ENCODE measurements at places on chromosomes 16 and 17.

- DNase-seq: no peak
Measured at GRCh38 chr17:73874008-73874720, 229.9 kb upstream of the SDK2 start.

DNA sequence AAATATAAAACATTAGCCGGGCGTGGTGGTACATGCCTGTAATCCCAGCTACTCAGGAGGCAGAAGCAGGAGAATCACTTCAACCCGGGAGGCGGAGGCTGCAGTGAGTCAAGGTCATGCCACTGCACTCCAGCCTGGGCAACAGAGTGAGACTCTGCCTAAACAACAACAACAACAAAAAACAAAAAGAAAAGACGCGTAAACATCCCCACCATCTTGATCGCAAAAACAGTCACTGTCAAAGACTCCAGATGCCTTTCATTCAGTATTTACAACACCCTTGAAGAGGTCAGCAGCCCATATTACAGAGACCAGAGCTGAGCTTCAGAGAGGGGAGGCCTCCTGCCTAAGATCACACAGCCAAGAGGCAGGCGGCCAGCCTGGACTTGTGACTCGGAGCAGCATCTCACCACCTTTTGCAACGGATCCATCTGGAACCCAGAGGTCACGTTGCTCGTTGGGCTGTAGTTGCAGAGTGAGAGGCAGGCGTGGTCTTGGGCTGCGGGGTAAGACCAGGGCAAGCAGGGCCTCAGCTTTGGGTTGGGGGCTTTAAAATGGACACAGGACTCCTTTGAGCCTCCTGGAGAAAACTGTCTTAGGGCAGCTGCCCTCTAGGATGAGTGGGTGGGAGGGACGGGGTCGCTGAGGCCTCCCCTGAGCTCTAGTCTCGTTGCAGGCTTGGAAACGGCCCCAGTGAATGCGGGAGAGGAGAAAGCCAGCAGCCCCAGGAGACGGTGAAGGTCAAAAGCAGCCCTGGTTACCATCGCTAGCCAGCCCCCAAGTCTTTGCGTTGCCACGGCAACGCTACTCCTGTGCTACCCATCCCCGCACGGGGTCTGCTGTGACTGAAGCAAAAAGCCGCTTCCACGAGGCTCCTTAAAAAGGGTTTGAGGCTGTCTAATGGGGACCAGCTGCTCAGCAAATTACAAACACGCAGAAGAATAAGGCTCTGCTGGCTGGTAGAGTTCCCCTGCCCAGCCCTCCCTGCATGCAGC lies 26.1 kb downstream of the LGALS3BP start:
- no peak for DNase-seq

GRCh38 chr16:64019339-64019738 lies 1102.5 kb downstream of the CDH11 start:
- DNase-seq: no peak

DNA sequence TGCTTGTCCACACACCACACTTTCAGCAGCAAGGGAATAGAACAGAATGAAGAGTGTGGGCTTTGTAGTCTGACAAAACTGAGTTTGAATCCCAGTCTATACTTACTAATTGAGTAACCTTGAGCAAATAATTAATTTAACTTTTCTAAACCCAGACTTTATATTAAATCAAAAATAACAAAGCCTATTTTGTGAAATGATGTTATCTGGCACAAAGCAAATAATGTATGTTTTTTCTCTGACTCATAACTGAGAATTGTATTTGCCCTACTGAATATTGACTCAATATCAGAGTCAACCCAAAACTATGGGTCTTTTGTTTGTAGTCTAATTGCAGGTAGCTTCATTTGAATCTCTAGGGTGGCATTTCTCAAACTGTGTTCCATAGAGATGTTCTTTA lies 77.9 kb upstream of the TANC2 start:
- DNase-seq: no peak

GRCh38 chr16:716200-716568 lies 1.3 kb downstream of the METRN start:
- DNase-seq: no peak

DNA sequence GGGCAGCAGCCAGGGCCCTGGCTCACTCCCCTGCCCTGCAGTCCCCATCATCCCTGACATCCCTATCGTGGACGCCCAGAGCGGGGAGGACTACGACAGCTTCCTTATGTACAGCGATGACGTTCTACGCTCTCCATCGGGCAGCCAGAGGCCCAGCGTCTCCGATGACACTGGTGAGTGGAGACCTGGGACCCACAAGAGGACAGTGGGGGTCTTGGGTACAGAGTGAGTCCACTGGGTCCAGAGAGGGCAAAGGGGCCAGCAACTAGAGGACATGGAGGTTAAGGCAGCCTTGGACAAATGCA lies 12.6 kb downstream of the GALK1 start:
- no peak for DNase-seq

- DNase-seq: no peak
Measured at GRCh38 chr17:73550556-73550955, 93.7 kb downstream of the SDK2 start.

- no peak for DNase-seq
Measured at GRCh38 chr17:66542129-66542966, 239.9 kb downstream of the PRKCA start.

- no peak for DNase-seq
Measured at GRCh38 chr17:1031711-1032110, 34.8 kb downstream of the TIMM22 start.

DNA sequence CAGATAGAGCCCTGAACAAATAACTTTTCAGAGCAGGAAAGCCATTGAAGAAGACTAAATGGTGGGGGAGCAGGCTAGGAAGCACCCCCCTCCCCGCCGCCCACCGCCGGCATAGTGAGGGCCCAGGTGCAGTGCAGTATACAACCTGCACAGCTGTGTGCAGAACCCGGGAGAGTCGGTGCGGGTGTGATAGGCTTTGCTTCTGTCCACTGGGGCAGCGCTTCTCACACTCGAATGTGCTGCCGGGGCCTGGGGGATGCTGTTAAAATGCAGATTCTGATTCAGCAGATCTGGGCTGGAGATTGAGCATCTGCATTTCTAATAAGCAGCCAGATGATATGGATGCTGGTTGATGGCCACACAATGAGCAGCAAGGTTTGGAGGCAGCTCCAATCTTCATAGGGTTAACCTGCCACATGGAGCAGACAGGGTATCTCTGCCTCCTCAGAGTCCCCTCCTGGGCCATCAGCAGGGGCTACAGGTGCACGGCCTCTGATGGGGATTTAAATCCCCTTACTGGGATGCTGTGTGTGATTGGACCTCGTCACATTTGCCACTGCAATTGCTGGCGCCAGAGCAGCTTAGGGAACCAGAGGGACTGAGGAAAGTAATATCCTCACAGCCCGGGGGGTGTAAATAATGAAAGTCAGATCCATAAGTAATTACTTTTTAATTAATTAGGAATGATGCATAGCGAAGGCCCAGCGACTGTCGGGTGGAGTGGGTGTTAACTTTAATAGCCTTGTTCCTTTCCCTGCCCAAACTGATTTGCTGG lies 172.0 kb upstream of the RPL38 start:
- no peak for DNase-seq

DNA sequence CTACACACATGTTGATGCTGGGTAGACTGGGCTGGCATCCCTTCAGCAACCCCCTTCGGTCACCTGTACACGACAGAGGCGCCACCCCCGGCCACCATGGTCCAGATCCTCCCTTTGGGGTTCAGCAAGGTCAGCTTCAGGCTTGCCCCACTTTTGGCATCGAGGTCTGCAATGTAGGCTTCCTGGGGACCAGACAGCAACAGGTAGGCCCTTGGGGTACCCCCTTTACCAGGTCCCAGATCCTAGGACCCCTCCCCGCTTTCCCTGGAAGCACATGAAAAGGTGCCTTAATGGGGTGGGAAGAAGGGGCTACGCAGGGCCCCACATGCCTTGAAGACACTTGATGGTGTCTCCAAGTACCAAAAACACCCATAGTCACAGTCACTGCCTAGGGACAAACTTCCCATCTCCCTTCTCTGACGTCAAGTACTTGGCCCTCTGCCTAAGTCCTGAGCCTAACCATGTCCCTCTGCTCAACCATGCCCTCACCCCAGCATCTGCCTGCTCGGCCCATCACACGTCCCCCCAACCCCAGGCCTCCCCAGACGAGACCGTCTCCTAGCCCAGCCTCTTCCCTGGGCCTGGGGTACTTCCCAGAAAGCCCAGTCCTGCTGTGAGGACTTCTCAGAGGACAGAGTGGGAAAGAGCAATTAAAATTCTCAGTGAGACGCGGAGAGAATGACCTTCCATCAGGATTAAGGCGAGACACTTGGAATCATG lies 12.1 kb downstream of the ACLY start:
- no peak for DNase-seq

DNA sequence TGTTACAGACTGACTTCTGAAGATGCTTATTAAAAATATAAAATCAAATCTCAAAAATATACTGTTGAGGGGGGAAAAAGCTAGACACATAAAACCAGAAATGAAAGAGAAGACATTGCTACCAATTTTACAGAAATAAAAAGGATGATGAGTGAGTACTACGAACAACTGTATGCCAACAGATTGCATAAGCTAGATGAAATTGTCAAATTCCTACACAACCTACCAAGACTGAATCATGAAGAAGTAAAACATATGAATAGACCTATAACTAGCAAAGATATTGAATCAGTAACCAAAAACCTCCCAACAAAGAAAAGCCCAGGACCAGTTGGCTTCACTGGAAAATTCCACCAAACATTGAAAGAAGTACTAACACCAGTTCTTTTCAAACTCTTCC lies 3.5 kb upstream of the CAPNS2 start:
- DNase-seq: no peak

DNA sequence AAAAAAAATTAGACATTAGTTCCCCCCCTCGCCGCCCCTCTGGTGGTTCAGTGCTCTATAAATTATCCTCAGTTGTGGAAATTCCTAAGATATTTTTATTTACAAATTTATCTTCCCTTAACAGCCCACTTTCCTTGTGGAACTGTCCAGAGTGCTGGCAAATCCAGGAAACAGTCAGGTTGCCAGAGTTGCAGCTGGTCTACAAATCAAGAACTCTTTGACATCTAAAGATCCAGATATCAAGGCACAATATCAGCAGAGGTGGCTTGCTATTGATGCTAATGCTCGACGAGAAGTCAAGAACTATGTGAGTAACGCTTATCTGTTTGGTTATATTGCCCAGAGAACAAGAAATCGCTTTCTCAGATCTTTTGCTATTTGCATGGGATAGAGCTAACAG lies 2.9 kb downstream of the KPNB1 start:
- DNase-seq: no peak

DNA sequence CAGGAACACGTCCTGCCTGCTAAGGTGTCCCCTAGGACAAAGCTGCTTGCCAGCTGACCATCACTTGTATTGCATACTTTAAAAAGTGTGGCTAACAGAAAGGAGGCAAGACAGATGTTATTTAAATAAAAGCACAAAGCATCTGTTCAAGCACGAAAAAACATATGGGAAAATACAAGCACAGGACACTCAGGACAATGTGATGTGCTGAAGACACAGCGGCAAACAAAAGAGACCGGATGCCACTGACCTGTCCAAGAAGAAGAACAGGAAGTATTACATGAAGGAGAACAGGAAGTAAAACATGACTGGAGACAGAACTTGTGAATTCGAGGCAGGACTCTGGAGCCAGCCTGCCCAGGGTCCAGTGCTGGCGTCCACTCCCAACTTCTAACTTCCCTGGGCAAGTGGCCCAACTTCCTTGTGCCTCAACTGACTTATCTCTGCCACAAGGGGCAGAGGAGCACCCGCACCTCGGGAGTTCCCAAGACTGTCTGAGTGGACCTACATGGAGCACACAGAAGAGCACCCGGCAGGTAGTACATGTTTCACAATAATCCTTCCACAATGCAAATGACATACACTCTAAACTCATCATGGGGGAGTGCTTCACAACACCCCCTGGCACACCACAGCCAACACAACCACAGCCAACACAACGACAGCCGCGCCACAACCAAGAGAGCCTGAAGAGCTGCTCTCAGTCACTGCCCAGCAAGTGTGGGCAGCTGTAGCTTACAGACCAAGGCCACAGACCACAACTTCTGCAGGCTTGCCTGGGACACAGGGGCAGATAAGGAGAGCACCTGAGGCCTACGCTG lies 36.6 kb downstream of the ANKRD11 start:
- DNase-seq: no peak

GRCh38 chr17:30956764-30957374 lies 14.0 kb upstream of the RNF135 start:
- no peak for DNase-seq

DNA sequence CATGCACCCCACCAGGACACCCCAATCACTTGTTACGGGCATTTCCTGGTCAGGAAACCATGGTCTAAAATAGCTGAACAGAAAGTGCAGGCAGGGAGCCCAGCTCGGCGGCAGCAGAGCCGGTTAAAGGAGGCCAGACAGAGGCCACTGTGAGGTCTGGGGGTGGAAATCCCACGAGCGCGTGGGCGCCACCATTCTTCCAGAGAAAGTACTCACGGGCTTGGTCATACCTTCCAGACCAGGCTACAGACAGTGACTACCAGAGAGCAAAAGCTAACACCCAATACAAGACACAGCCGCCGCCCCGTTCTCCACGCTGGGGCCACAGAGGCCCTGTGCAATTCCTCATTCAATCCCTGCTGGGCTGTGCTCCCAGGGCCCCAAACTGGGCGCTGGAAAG lies 11.9 kb downstream of the CEP131 start:
- no peak for DNase-seq

DNA sequence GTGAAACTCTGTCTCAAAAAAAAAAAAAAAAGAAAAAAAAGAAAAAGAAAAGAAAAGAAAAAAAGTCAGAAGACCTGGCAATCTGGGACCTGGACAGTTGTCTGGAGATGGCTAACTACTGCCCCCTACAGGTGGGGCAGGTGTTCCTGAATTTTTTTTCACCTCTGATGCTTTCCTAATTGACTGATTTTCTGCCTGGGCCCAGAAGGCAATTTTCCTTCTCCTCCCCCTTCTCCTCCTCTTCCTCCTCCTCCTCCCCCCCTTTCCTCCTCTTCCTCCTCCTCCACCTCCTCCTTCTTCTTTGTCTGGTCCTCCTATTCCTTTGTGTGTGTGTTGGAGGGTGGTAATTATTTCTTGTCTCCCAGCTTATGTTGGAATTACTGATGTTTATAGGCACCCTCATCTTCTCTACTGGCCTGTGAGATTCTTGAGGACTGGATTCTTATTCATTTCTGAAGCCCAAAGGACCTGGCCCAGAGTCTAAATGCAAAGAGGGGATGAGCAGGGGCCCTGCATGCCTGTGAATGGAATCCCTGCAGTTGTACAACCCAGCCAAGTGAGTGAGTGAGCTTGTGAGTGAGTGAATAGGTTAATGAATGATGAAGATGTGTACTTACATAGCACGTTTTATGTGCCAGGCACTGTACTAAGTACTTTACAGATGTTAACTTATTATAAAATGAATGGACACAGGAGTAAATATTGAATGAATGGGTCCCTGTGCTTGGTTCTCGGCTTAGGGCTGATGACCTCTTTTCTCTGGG lies 26.9 kb downstream of the IRX5 start:
- DNase-seq: no peak

- DNase-seq: no peak
Measured at GRCh38 chr16:4455081-4455480, 19.3 kb downstream of the NMRAL1 start.

DNA sequence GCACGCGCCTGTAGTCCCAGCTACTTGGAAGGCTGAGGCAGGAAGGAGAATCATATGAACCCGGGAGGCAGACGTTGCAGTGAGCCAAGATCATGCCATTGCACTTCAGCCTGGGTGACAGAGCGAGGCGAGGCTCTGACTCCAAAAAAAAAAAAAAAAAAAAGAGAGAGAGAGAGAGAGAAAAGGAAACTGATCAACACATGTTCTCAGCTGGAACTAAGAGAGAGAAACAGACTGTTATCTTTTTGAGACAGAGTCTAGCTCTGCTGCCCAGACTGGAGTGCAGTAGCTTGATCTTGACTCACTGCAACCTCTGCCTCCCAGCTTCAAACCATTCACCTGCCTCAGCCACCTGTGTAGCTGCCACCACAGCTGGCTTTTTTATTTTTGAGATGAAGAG lies 60.4 kb downstream of the STH start:
- no peak for DNase-seq

Data from NCI-H1436 treated with DMSO at 0.1 percent for 48 hours (cell line).